ENCODE measurements at places on chromosomes 11 and 22.

DNA sequence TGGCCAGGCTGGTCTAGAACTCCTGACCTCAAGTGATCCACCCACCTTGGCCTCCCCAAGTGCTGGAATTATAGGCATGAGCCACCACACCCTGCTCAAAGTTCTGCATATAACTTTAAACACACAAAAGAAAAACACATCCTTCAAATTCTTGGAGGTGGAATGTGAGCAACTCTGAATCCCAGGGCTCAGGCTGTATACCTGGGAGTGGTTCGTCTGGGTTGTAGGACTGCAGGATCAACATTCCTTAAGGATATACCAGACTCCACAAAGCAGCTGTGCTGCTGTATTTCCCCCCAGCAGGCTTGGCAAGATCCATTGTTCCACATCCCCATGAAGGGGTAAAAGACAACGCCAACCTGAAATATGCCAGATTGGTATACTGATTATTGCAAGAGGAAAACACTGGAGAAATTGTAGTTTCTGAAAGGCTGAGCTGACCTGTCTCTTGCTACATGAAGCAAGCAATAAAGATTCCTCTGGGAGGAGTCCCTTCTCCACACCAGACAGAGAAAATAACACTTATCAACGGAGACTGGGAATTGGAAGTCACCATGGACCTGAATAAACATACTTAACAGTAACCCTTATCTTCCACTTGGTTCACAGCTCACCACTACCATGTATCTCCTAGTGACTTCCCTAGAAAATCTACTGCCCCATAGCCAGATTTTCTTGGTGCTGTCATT lies 12.2 kb upstream of the RPS3 start:
- no peak for DNase-seq

- DNase-seq: no peak
Measured at GRCh38 chr22:27996981-27997380, 77.9 kb upstream of the PITPNB start.

DNA sequence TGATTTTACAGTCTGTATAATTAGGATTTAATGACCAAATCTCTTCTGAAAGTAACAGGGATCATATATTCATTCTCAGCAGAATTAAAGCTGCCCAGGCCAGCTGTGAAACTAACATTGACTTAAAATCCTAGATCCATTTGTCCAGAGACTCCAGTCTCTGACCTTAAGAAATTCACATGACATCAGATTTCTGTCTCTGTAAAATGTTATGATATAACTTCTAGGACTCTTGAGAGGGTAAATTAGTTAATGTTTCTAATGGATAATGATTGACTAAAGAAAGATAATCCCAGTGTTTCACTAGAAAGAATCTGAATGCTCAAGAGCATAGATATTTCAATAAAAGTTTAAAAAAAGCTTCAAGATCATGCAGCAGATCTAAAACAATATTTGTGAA lies 6.3 kb downstream of the NOX4 start:
- DNase-seq: no peak

DNA sequence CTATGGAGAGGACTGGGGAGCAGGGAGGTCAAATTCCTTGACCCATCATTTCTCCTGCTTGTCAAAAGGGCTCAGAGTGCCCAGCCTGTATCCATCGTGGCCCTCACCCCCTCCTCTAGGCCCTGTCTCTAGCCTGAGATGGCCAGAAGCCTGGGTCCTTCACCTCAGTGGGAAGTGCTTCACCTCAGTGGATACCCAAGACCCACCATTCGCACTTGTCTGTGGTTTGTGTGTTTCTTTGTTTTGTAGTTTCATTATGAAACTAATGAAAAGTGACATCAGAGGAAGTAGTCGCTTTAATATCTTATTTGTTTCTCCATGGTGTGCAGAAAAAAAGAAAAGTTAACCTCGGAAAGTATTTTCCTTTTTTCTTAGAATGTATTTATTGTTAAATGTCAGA lies 194.0 kb upstream of the CADM1 start:
- DNase-seq: no peak

DNA sequence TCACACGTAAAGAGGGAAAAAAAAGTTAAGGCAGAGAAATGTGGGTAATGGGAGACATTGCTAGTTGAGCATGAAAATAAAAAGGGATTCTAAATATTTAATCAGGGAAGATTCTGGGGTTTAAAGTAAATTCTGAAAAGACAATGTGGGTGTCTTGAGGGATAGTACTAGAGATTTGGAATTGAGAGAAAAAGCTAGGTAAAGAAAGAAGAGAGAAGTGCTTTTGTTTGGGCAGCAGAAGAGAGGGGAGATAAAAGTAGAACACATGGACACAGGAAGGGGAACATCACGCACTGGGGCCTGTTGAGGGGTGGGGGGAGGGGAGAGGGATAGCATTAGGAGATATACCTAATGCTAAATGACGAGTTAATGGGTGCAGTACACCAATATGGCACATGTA lies 3.5 kb upstream of the YPEL4 start:
- DNase-seq: no peak

- no peak for DNase-seq
Measured at GRCh38 chr11:133563505-133564025, 31.3 kb upstream of the OPCML start.

GRCh38 chr11:123797114-123797513 lies 9.0 kb downstream of the OR6M1 start:
- no peak for DNase-seq

GRCh38 chr11:95593111-95593510 lies 196.5 kb downstream of the FAM76B start:
- no peak for DNase-seq

DNA sequence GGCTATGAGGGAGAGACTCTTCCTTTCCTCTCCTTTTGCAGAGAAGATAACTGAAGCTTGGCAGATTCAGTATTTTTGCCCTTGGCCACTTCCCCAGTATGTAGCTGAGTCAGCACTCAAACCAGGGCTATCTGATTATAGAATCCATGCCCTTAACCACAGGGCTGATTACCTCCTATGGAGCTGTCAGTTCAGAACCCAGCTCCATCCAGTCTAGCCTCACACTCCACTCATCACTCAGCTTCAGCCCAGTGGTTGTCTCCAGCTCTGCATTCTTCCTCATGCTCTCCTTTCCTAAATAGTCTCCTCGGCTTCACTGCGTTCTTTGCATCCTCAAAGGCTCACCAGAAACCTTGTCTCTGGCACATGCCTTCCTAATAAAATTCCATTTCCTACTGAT lies 151.6 kb upstream of the BLID start:
- no peak for DNase-seq

GRCh38 chr22:45930324-45930723 lies 46.6 kb downstream of the WNT7B start:
- no peak for DNase-seq

DNA sequence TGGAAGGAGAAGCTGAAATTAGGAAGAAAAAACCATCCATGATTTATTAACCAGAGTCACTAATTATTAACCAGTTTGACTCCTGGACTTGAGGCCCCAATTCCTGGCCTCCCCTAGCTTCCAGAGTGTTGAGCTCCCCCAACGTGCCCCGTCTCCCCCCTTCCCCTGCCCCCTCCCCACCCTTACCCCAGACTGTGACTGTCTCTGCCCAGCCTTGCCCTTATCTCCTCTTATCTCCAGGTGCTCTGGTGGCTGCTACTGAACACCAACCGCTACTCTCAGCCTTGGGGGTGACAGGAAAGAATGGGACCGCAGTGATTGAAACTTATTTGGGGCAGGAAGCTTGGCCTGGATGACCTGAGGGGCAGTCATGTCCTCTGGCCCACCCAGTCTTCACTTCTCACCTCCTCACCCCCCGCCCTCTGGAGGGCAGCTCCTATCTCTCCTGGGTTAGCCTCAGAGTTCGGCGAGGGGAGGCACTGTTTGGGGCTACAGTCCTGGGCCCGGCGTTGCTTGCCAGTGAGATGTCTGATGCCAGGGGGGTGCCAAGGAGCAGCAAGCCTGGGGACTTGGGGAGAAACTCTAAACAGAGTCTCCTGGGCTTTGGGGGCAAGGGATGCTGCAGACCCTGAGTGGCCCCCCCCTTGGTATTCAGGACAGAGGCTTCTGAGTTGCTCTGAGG lies 15.5 kb downstream of the NECTIN1 start:
- DNase-seq: no peak

- DNase-seq: no peak
Measured at GRCh38 chr11:129298988-129299387, 76.7 kb upstream of the BARX2 start.

- DNase-seq: no peak
Measured at GRCh38 chr11:130124096-130124495, 35.5 kb upstream of the ST14 start.

GRCh38 chr11:62430425-62430824 lies 11.6 kb downstream of the SCGB1A1 start:
- DNase-seq: no peak

- DNase-seq: no peak
Measured at GRCh38 chr11:6608011-6608410, 4.0 kb downstream of the TAF10 start.

DNA sequence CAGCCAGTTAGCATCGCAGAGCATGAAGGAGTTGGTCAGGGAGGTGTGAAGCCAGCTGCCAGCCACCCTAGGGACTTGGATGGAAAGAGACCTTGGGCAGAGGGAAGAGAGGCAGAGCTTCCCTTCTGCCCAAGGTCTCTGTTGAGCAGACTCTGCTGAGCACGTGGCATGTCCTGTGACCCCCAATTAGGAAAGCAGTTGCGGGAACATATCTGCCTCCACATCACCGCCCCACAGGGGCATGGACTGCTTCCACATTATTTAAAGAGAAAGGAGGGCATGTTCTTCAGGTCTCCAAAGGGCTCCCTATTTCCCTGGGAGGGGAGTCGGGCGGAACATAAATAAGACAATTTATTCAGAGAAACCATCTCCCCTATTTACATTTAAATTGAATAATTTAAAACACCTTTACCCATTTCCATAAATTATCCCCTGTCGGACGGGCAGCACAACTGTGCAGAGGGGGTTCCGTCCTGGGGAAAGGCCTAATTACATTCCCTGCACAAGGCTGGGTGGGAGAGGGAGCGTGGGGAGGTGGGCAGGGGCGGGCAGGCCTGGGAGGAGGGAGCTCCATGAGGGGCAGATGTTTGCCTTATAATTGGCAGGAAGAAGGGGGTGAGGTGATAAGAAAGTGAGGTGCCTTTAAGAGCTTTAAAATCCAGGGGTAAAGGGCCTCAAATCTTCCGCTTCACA lies 88.8 kb upstream of the THY1 start:
- DNase-seq: no peak

DNA sequence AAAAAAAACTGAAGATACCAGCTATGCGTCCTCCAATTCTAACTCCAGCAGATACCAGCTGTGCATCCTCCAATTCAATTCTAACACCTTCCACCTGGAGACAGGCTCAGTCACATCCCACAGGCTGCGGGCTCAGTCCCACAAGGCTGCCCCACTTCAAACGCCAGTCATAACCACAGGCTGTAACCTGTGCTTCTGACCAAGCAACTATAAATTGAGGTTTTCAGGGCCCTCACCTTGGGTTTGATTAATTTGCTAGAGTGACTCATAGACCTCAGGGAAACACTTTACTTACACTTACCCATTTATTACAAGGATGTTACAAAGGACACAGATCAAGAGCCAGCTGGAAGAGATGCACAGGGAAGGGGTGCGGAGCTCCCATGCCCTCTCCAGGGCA lies 32.4 kb upstream of the MSANTD2 start:
- no peak for DNase-seq

DNA sequence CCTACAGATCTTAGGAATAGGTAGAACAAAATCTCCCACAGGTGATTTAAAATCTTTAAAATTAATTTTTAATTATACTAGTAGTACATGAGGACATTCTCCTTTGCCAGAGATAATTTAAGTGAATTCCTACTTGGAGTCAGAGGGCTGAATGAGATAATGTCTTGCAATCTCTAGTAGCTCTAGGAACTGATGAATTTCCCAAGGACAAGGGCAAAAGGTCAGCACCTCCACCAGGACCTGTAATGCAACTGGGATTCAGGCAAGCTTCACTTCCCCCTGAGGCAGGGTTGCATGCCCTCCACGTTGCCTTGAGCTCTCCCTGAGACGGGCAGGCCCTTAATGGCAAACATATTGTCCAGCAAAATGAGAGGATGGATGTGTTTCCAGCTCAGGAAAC lies 330.3 kb upstream of the PITPNB start:
- no peak for DNase-seq

DNA sequence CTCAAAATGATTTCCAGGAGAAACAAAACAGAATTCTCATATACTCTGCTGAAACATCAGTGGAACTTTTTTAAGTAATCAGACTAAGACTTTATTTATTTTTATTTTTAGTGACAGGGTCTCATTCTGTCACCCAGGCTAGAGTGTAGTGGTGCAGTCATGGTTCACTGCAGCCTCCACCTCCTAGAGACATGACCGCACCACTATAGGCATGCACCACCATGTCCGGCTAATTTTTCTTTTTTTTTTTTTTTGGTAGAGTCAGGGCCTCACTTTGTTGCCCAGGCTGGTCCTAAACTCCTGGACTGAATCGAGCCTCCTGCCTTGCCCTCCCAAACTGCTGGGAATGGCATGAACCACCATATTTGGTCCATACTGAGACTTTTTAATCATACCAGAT lies 42.9 kb downstream of the PRDM10 start:
- no peak for DNase-seq

DNA sequence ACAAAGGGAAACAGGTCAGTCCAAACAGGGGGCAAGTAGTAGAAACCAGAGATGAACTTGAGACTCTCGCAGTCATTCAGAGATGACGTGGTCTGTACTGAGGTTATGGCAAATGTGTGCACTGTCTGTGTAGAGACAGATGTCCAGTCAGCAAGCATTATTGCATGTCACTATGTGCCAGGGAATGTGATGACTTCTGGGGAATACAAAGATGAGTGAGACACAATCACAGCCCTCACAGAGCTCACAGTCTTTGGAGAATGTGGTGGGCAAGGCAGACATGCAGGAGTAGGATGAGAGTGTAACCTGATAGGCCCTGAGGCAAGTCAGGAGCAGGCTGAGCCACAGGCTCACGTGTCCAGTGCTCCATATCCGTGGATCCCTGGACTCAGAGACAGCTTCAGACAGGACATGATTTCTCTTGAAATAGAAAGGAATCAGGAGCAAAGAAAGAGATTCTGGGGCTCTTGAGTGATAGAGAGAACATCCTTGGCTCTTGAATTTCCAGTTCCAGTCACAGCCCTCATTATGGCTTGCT lies 550.7 kb downstream of the ETS1 start:
- no peak for DNase-seq

DNA sequence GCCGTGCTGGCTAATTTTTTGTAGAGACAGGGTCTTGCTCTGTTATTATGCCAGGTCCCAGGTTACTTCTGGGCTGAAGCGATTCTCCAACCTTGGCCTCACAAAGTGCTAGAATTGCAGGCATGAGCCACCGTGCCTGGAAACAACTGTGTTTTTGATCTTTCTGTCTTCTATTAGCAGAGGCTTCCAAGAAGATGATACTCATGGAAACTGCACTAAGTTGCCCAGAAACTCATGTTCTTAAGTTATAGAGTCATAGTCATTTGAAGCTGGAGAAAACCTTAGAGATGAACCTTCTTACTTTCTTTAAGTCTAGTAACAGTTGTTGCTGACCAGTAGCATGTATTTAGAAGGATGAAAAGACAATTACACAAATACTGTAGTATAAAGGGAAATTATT lies 37.1 kb upstream of the HSPA8 start:
- DNase-seq: no peak

- DNase-seq: no peak
Measured at GRCh38 chr11:58561394-58562098, 14.1 kb downstream of the LPXN start.

GRCh38 chr22:21948390-21948789 lies 4.3 kb downstream of the PPM1F start:
- DNase-seq: no peak

- DNase-seq: no peak
Measured at GRCh38 chr22:21839765-21840140, 27.7 kb downstream of the MAPK1 start.

GRCh38 chr11:43690929-43691725 lies 10.6 kb downstream of the HSD17B12 start:
- DNase-seq: no peak

Measured in anterior cingulate cortex (tissue), 58 donors.